Esophagus muscularis mucosa (tissue), 4 donors: ENCODE measurements at places on chromosomes 6 and 20. TPM values are rescaled to one million over a fixed set of nuclear protein-coding genes. Genes with fewer than 3 reads are reported as not detected.

Gene SAPCD1
- total RNA-seq, result 0.83 TPM

Gene SLC22A7
- total RNA-seq, result not detected

Gene HLA-DQA2
- total RNA-seq, result 0.40 TPM

Gene TNNC2
- total RNA-seq, result 0.46 TPM

Gene HLA-DMA
- total RNA-seq, result 26.0 TPM

Gene PROKR2
- total RNA-seq, result not detected

Gene UBD
- total RNA-seq, result not detected

Gene UST
- total RNA-seq, result 34.4 TPM

Gene ATXN1
- 42.4 TPM for total RNA-seq

Gene SCRT2
- total RNA-seq, result not detected

Gene FOXC1
- 19.7 TPM for total RNA-seq

Gene PSORS1C1
- 1.1 TPM for total RNA-seq

Gene RIN2
- 53.7 TPM for total RNA-seq

Gene MAK
- not detected for total RNA-seq

Gene CDH26
- 0.83 TPM for total RNA-seq

Gene HCK
- 9.0 TPM for total RNA-seq

Gene TRIM38
- 6.4 TPM for total RNA-seq

Gene SLC35D3
- 0.11 TPM for total RNA-seq

Gene FAM83B
- total RNA-seq, result not detected

Gene TREML2
- total RNA-seq, result not detected

Gene SERPINB1
- 28.6 TPM for total RNA-seq

Gene GRM1
- under 0.01 TPM for total RNA-seq

Gene NRSN1
- 1.2 TPM for total RNA-seq

Gene UNC5CL
- total RNA-seq, result 0.33 TPM

Gene FARS2
- 10.6 TPM for total RNA-seq

Gene ZC2HC1B
- not detected for total RNA-seq

Gene CLPSL2
- total RNA-seq, result not detected

Gene E2F1
- total RNA-seq, result 1.8 TPM

Gene PTP4A1
- 26.9 TPM for total RNA-seq

Gene RIPPLY2
- total RNA-seq, result not detected

Gene RCAN2
- total RNA-seq, result 43.6 TPM

Gene PEX3
- total RNA-seq, result 24.1 TPM

Gene RAET1E
- total RNA-seq, result not detected

Gene HNF4A
- total RNA-seq, result not detected
